Pancreas (tissue), 10 donors: ENCODE measurements at places on chromosomes 11 and 22. TPM values are rescaled to one million over a fixed set of nuclear protein-coding genes. Genes with fewer than 3 reads are reported as not detected.

P2RY2 gene
- 0.37 TPM for total RNA-seq

MIOX gene
- total RNA-seq = not detected

- H3K27me3 ChIP-seq = no peaks in the 10 kb centered on the region
- no peaks in the 10 kb centered on the region for H3K4me1 ChIP-seq
- H3K27ac ChIP-seq = no peak overlapping the region
- DNase-seq = no peak
- H3K36me3 ChIP-seq = no peaks in the 10 kb centered on the region
These were observed 27.2 kb upstream of the RASSF10 start for GRCh38 chr11:12981676-12982522.

DNA sequence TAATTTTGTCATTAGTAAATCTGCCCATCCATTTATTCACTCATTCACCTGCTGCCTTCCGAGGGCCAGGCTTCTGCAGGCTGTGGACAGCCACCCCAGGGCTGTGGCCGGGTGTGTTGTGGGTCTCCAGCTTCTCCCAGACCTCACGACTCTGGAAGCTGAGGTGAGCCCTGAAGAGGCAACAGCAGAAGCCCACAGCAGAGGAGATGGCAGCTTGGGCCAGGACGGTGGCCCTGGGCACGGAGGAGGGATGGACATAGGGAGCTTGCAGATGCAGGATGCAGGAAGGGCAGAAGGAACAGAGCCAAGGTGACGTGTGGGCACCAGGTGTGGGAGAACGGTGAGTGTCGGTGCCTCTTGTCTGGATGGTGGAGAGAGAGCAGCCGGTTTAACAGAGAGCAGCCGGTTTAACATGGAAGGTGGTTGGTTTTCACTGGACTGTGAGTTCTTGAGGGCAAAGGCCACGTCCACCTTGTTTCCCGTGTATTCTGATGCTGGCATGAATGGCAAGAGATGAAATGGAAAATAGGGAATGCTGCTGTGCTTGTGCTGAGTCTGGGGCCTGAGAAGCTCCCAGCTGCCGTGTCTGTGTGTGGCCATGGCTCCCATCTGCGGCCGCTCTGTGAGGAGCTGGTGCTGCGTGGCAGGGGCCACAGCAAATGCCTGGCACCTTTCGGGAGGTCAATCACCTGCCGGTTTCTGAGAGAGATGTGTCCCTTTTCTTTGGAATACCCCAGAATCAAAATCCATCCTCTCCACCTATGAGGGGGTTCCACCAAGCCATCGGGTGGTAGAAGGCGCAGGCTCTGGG lies 669.9 kb downstream of the BRD1 start:
- H3K4me1 ChIP-seq = no peaks in the 10 kb centered on the region
- peak; percentile 24 for DNase-seq
- no peaks in the 10 kb centered on the region for H3K36me3 ChIP-seq

DNA sequence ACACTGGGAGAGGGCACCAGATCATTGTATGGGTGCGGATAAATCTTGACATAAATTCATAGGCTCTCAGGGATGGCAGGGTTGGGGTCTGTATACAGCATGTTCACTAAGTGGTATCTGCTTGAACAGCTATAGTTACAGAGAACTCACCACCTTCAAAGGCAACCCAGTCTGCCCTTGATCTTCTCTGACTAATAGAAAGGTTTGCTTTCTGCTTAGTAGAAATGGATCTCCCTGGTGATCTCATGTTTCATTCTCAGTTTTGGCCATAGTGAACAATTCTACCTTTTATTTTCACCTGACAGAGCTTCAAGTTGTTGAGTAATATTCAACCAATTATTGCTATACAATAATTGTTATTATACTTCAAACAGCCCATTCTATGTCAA lies 32.4 kb downstream of the CNTF start:
- no peak overlapping the region for H3K4me3 ChIP-seq
- no peak for DNase-seq
- no peaks in the 10 kb centered on the region for H3K4me1 ChIP-seq
- H3K36me3 ChIP-seq = no peaks in the 10 kb centered on the region
- H3K27me3 ChIP-seq = no peaks in the 10 kb centered on the region
- no peak overlapping the region for H3K27ac ChIP-seq
